NCI-H1436 (cell line): ENCODE measurements at places on chromosomes 13 and 19.
A peak's percentile ranks its signal among the peaks of the same experiment; 100 is the strongest.

DNA sequence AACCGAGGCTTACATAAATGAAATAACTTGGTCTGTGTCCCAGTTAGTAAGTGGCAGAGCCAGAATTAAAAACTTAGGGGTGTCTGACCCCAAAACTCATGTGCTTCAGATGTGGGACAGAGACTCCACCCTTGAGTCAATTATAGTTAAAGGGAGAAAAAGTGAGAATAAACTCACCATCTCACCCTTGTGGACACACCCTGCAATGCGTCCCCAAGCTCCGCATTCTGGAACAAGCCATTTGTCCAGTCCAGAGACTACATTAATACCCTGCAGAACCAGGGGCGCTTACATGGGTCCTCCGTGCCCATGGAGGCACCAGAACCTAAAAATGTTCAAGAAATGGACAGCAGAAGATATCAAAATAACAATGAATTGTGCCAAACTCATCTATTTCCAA lies 207.0 kb upstream of the ZNF507 start:
- no peak for DNase-seq

GRCh38 chr19:8141726-8142512 lies 7.5 kb downstream of the FBN3 start:
- no peak for DNase-seq

DNA sequence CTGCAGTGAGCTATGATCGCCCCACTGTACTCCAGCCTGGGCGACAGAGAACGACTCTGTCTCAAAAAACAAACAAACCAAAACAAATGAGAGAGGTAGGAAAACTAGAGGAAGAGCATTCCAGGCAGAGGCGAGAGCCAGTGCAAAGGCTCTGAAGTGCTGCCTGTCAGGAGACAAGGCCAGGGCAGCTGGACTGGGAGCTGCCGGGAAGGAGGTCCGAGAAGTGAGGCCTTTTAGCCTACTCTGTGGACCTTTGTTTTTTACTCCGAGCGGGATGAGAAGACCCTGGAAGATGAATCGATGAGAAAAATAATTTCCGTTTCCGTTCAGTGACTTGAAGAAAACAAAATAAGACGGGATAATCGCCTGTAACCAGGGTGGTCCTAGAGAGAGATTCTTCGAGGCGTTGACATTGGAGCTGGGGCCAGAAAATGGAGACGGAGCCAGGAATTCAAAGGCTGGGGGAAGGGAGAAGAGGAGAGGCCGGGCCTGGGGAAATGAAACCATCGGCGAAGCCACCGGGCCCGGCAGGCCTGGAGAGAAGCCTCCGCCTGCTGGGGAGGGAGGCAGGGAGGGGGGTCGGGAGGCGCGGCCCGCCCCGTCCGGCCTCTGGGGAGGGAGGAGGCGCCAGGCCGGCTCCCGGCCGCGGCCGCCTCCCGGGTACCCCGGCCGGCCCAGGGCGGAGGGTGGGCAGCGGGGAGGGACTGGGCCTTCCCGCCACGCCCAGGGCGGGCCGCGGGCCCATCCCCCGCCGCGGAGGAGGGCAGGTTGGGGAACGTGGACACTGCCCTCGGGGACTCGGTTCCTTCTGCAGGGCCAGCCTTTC lies 7.8 kb upstream of the SERTAD1 start:
- peak; percentile 75 for DNase-seq

DNA sequence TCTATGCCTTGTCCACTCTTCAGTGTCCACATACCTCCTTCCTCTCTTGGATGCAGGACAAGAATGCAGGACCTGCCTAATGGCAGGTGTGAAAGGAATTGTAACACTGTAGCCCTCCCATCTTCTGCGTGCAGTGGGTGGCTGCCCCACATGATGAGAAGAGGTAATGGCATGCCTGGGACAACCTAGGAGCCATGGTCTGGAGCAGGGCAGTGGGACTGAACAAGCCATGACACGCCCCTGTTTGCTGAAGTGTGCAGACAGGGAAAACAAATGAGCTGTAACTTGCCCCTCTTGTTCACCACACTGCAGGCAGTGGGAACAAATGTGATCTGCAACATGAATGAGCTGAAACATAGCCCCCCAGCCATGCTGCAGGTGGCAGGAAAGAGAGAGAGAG lies 192.2 kb downstream of the PCDH17 start:
- DNase-seq = no peak

DNA sequence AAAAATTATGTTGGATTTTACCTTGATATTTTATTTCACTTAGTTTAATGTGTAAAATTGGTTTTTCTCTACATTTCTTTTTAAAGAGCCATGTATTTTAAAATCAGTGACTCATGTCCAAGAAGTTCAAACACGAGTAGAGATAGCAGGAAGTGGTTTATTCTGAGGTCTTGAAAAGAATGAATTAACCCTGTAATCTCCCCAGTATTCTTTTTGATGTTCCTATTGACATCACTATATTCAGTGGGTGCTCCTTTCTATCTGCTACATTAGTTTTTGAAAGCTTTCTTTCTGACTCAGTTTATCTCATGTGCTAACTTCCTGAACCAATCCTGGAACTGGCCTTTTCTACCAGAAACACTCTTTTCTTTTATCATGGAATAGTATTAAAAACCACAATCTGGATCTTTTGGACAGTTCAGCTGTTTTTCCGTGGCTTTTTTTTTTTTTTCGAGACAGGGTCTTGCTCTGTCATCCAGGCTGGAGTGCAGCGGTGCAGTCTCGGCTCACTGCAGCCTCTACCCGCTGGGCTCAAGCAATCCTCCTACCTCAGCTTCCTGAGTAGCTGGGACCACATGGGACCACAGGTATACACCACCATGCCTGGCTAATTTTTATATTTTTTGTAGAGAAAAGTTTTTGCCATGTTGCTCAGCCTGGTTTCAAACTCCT lies 114.9 kb downstream of the PCCA start:
- DNase-seq = no peak

GRCh38 chr19:49116544-49116943 lies 2.4 kb downstream of the LIN7B start:
- DNase-seq = no peak

- no peak for DNase-seq
Measured at GRCh38 chr13:112743451-112744167, 53.8 kb downstream of the ATP11A start.

- DNase-seq = no peak
Measured at GRCh38 chr13:52454459-52454819, 839 bp upstream of the CKAP2 start.

DNA sequence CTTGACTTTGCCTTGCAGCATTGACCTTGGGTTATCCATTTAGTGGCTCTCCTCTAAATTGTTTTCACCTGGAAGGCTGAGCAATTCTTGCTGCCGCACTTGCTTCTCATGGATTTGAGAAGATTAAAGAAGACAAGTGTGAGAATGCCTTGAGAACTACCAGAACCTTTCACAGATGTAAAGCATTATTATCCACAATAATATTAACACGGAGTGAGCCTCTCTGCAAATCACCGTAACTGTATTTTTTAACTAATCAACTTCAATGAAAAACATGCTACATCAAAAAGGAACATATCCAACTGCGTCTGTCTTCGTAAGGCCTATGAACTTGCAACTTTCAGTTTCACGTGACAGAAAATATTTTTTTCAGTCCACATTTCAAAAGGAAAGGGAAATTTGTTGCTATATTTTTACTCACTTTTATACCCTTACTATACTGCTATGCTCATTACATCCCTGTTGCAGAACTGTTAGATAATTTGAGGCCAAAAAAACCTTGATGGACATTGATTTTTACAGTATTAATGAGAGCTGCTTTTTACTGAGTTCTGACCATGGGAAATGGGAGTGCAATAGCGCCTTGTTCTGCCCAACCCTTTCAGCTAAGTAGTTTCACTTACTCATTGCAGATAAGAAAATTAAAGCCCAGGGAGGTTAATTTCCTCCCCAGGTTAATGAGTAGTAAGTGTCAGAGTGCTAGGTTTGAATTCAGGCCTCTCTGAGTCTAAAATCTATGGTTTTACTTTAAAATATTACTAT lies 93.8 kb upstream of the RAP2A start:
- DNase-seq = no peak

DNA sequence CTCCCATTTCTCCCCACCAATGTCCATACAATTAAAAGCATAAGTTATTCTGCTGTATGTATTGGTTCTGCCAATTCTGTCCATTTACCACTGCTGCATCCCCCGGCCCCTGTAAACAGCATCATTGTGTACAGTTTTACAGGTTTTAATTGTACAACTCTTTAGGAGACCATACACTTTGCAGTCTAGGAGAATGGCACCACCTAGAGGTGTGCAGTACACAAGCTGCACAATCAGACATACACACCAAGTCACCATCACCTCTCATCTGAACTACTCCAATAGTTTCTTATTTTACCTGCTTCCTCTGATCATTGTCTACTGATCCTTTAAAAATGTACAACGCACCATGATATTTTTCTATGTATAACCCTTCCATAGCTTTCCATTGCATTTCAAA lies 855.9 kb upstream of the KLHL1 start:
- DNase-seq = no peak

GRCh38 chr13:83620530-83621220 lies 261.6 kb downstream of the SLITRK1 start:
- no peak for DNase-seq

GRCh38 chr13:33678906-33679657 lies 138.9 kb upstream of the RFC3 start:
- no peak for DNase-seq

GRCh38 chr13:110328573-110328972 lies 21.5 kb downstream of the COL4A2 start:
- no peak for DNase-seq

GRCh38 chr13:99297331-99297730 lies 9.9 kb downstream of the GPR183 start:
- no peak for DNase-seq

GRCh38 chr13:65966991-65967451 lies 1263.1 kb downstream of the PCDH9 start:
- no peak for DNase-seq

GRCh38 chr13:28099396-28100149 lies 803 bp downstream of the FLT3 start:
- DNase-seq = no peak

GRCh38 chr19:4220188-4220587 lies 9.1 kb upstream of the EBI3 start:
- DNase-seq = no peak

- DNase-seq = no peak
Measured at GRCh38 chr13:89136678-89137077, 1465.5 kb downstream of the SLITRK5 start.

GRCh38 chr13:41616151-41616550 lies 158.8 kb downstream of the RGCC start:
- no peak for DNase-seq

DNA sequence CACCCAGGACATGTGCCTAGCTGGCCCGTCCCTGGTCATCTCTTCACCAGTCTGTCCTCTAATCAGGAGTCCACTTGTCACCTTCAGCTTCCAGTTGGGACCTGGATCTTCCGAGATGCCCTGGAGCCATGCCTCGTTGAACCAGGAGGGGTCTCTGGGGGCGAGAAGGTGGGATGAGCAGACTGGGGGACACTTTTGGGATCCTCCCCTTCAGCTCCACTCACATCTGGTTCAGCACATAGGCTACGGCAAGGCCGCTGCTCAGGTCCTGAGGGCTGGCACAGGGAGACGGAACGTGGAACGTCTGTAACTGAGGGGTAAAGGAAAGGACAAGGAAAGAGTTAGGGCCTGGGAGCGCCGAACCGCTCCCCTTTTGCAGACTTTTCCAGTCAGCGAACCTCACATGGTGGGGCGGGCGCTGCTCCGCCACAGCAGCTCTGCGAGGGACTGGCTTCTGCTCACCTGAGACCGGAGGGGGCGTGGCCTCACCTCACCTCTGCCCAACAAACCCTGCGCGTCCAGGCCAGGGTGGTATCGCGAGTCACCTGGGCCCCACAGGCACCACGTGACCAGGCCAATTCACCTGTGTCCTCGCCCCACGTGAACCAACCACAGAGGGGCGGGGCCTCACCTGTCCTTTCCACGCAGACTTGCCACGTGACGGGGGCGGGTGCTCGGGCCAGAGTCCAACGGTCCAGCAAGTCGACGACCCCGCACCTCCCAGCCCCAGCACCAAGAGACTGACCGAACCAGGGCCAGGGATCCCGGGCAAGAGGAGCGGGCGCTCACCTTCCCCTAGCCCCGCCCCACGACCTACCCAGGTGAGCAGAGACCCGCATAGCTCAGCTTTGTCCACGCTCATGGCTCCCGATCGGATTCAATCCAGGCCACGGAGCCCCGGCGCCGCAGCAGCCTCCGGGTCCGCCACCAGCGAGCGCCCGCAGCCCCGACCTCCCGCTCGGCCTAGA lies at the start of gene HOOK2:
TSS of gene HOOK2 (minus strand) at position 965 of the 968 bp plus-strand sequence. CDS start at position 862, 103 bp downstream.
- peak; percentile 80 for DNase-seq

DNA sequence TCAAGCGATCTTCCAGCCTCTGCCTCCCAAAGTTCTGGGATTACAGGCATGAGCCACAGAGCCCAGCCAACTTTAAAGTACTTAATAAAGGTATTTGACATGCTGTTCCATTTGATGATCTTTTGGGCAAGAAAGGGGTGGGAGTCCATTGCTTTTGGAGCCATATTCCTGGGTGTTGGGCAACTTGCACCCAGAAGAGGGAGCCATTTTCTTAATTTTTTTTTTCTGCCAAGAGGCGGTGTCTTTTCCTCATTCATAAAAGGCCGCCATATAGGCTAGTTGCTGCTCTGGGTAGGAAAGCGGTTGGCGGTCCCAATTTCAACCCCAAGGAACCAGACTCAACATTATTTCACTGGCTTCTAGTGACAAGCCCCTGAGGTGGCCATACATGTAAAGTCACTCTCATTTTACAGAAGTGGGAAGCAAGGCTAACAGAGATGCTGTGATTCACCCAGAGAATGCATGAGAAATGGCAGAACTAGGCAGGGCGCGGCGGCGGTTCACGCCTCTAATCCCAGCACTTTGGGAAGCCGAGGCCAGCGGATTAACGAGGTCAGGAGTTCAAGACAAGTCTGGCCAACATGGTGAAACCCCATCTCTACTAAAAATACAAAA lies 139.6 kb downstream of the CACNA1A start:
- DNase-seq = peak; percentile 0

GRCh38 chr19:47406711-47407416 lies 12.5 kb downstream of the MEIS3 start:
- no peak for DNase-seq

GRCh38 chr13:88704600-88705275 lies 1033.6 kb downstream of the SLITRK5 start:
- no peak for DNase-seq

GRCh38 chr13:52399708-52400107 lies 6.3 kb downstream of the THSD1 start:
- no peak for DNase-seq

- DNase-seq = no peak
Measured at GRCh38 chr13:72507416-72508199, 219.8 kb downstream of the MZT1 start.

- DNase-seq = peak; percentile 9
Measured at GRCh38 chr19:33193865-33194362, at the start of gene LRP3. LRP3 (plus strand) TSS chr19:33194330; CDS start chr19:33194786, 456 bp downstream.

GRCh38 chr13:63460462-63461090 lies 2044.9 kb upstream of the PCDH20 start:
- DNase-seq = no peak
